ENCODE measurements at places on chromosomes 16 and 17. TPM values are rescaled to one million over a fixed set of nuclear protein-coding genes. Genes with fewer than 3 reads are reported as not detected.

The ANKRD40CL gene
- not detected for total RNA-seq

DNA sequence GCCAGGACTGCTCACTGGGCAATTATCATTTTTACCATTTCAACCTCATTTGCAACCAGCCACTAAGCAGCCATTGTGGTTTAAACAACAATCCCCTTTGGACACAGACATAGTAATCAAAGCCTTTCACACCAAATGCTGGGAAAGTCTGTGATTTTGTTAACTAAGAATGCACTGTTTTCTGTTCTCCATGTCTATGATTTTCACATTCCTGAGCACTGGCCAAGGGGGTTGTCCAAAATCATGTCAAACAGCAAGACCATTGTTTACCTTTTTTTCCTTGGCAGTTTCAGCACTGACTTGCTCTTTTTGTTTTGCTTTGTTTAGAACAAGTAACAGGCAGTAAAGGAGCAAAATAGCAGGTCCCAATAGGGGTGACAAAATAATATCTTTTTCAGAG, 106.3 kb upstream of the SIAH1 start:
- DNase-seq: no peak

DNA sequence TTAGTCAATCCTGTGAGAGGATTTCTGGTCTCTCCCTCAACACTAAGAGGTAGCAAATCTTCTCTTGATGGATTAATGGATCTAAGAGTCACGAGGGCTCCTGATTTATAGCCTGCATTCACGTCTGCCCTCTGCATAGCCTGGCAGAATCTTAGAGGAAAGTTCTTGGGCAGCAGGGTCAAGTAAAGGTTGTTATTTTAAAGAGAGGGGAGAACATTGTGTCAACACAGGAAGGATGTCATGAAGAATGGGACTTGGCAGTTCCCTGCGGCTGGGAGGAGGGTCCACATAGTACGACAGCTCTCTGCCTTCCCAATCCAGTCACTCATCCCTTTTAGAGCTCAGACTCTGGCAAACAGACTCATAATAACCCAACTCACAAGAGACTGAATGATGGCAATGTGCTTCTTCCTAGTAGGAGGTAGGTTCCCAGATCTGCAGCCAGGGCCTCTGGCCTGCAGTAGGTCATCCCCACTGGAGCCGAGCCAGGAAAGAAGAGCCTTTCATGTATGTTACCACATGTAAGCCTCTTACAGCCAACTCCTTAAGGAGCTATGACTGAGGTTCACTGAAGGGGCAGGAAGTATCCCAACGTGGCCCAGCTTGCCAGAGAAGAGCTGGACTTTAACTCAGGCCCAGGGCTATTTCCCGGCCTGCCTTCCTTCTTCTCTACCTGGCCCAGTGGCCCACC, 25.4 kb upstream of the RPTOR start:
- DNase-seq: no peak

DNA sequence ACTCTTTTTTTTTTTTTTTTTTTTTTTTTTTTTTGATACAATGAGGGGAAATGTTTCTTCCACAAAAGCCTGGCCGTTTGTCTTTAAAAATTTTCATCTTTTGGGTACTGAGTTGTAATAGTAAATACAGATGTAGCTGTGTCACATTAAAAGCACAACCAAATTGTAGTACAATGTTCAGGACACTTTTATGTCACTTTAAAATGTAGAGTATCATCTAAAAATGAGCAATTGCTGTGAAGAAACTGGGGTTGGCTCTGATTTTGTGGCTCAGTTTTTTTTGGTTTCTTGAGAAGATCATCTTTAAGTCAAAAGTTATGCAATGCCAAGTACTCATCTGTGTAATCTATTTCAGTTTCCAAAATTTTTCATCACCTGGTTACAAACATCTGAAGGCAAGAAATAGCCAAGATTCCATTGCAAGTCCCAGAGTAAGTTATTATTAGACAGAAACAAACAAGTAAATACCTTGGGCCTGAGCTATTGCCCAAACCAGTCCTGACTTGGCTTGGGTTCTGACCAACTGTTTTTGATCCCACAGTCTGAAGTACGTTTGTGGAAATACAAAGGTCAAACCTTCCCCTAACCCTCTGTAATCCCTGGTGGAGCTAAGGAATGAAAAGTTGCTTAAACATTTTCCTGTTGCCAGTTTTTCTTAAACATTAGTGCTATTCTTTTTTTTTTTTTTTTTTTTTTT, 717.2 kb downstream of the WWOX start:
- DNase-seq: no peak

DNA sequence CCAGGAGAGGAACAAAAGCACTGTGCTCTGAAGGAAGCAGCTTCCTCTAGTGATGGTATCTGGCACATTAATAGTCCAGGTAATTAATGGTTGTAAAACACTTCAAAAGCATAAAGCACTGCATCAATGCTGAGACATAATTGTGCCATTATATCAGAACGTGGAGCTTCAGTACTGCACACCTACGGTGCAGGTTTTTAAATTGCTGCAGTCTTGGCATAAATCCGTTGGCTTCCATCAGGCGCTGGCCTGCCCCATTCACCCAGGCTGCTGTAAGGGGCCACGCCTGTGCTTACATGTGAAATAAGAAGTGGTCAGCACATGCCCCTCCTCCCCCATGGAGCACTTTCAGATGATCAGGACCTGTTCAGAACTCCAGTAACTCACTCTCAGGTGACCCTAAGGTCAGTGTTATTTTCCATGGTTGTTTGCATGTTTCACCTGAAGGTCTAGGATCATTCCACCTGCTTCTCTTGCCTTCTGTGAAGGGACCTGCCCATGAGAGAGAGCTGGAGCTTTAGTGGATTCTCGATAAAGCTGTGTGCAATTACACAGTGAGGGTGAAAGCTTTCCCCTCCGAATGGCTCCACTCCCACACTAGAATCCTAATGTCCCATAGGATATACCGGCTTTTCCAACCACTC, 345.3 kb downstream of the CA10 start:
- DNase-seq: no peak

Data from M059J (cell line).